Chondrocyte (in vitro differentiated cells): ENCODE measurements at places on chromosomes 1 and 21. TPM values are rescaled to one million over a fixed set of nuclear protein-coding genes. Genes with fewer than 3 reads are reported as not detected.
A peak's percentile ranks its signal among the peaks of the same experiment; 100 is the strongest.

The FAM131C gene
- total RNA-seq: 0.24 to 0.72 TPM (median 0.70 TPM) in 3 replicates

- no peak for DNase-seq
Measured at GRCh38 chr1:180778782-180779398, 133.8 kb upstream of the KIAA1614 start.

- DNase-seq: no peak
Measured at GRCh38 chr1:59673573-59674450, 140.9 kb upstream of the HOOK1 start.

GRCh38 chr1:155960081-155960745 is 18.1 kb downstream of the ARHGEF2 start:
- DNase-seq: no peak

- DNase-seq: no peak
Measured at GRCh38 chr21:28719723-28720122, 273.0 kb downstream of the LTN1 start.

The AMY1C gene
- total RNA-seq: not detected in 3 replicates

The ESPN gene
- total RNA-seq: 0.57 to 2.5 TPM (median 2.1 TPM) in 3 replicates

DNA sequence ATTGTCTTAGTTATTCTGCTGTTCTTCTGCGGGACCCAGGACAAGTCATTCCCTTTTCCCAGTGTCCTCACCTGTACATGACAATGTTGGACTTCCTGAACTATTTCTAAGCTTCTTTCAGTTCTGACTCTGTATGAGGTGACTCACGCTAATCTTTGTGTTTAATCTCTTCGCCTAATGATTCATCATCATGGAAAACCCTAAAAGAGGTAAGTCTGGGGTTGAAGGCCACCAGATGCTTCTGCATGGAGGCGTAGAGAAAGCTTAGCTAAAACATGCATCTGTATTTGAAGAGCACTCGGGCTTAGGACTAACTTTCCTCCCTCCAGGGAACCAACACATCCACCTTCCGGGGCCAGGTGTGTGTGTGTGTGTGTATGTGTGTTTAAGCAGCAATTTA is 7.4 kb downstream of the SPRR5 start:
- no peak for DNase-seq

The TXNIP gene
- 3.8 to 55.5 TPM (median 4.0 TPM) in 3 replicates for total RNA-seq

GRCh38 chr21:41369105-41369919 is 7.5 kb downstream of the MX2 start:
- peak; percentile 75 for DNase-seq

GRCh38 chr1:207754974-207755700 is 3.3 kb downstream of the CD46 start:
- DNase-seq: no peak

- no peak for DNase-seq
Measured at GRCh38 chr1:155466617-155466972, 96.0 kb downstream of the ASH1L start.

The EPHA8 gene
- total RNA-seq: 0.46 TPM in 1 of 3 replicates, not detected in the others

DNA sequence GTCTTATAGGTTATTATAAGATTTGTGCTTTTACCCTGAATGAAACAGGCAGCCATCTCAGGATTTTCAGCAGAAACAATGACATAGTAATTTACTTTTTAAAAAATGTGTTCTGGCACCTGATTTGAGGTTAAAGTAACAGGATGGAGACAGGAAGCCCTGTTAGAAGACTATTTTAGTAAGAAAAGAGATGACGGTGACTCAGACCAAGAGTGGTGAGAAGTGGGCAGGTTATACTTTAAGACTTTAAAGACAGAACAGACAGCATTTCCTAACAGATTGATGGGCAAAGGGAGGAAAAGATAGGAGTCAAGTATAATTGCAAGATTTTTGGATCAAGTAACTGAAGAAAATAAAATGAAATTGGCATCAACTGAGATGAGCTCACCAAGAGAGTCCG is 436.8 kb upstream of the NR5A2 start:
- DNase-seq: no peak

The FBLIM1 gene
- 191 to 492 TPM (median 490 TPM) in 3 replicates for total RNA-seq

The TUT4 gene
- 40.9 to 48.9 TPM (median 42.9 TPM) in 3 replicates for total RNA-seq

DNA sequence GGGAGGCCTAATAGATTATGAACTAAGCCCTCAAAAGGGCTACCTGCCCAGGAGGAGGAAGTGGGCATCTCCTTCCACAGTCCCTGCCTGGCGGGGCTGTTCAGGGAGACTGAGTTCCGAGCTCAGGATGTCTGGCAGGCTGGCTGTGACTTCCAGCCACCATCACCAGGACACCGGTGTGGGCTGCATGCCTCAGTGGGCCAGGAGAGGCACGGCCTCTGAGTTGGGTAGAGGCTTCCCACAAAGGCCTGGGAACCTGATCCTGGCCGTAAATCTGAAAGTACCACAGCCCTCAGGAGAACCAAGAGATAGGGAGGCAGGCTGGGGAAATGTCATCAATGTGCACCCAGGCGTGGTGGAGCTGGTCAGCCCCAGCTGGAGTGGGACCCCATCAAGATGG is 29.1 kb downstream of the NTPCR start:
- DNase-seq: no peak

DNA sequence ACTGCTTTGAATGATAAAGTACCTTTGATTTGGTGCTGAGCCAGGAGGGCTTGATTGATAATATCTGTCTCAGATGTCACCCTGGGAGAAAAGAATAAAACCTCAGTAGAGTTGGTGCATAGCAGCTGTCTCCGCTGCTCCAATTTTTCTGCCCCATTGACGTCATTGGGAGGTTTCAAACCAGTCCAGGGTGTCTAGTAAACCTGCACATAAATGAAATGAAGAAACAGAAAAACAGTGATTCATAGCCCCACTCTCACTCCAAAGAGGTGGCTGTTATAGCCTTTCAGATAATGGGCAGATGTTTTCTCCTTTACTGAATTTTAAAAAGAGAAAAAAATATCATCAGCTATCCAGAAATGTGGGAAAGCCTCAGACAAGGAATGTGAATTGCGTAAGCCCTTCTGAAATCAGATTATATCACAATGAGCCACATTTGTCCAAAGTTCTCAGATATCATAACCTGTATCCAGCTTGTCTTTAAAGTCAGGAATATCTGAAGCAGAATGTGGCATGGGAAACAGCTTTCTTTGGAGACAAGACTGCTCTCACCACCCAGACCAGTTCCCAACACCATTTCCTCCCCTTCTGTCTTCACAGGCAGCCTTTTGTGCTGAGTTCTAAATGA is 351.3 kb upstream of the SGIP1 start:
- no peak for DNase-seq

DNA sequence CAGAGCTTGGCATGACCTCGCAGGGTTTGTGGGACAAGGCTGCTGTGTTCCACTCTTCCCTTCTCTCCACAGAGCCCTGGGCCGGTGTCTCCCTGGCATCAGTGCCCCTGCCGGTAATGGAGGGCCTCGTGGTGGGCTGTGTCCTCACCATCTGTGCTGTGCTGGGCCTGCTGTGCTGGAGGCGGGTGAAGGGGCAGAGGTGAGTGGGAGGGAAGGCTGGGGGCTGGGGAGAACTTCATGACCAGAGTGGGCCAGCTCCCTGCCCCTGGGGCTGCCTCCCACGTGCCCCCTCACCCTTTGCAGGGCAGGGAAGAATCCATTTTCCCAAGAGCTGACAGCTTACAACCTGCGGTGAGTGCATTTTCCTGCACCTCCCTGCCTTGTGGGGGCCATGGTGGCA is 12.0 kb upstream of the LGR6 start:
- no peak for DNase-seq

- DNase-seq: no peak
Measured at GRCh38 chr1:241964550-241965282, 7.1 kb downstream of the BECN2 start.

GRCh38 chr1:239951511-239952140 is 140.1 kb upstream of the FMN2 start:
- DNase-seq: no peak

DNA sequence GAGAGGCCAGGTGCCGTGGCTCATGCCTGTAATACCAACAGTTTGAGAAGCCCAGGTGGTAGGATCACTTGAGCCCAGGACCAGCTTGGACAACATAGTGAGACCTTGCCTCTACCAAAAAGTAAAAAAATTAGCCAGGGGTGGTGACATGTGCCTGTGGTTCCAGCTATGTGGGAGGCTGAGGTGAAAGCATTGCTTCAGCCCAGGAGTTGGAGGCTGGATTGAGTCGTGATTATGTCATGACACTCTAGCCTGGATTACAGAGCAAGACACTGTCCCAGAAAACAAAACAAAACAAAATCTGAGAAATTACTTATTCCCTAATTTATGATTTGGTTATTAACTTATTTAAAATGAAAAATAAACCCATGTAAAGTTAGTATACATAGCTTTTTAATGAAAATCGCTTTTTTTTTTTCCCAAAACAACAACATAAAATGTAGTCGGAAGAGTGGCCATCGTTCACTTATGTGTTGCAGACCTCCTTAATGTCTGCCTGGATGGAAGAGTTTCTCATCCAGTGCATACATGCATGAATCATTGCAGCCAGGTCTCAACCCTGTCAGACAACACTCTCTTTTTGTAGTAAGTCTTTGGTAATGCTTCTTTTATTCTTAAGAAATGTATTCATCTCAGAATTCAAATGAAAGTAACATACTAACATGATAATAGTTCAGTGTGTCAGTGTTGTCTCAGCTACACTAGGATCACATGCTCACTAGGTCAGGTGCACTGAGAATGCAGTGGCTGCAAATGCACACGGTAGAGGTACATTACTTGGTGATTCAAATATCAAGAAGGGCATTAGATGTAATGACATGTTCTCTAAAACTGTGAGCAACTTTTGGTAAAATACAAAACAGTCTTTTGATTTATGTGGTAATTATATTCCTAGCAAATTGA is 28.0 kb downstream of the ITSN1 start:
- DNase-seq: no peak

- no peak for DNase-seq
Measured at GRCh38 chr1:41286486-41286885, 44.4 kb upstream of the SCMH1 start.

The GBP2 gene
- 0.42 to 0.56 TPM in 2 of 3 replicates, not detected in the other for total RNA-seq

DNA sequence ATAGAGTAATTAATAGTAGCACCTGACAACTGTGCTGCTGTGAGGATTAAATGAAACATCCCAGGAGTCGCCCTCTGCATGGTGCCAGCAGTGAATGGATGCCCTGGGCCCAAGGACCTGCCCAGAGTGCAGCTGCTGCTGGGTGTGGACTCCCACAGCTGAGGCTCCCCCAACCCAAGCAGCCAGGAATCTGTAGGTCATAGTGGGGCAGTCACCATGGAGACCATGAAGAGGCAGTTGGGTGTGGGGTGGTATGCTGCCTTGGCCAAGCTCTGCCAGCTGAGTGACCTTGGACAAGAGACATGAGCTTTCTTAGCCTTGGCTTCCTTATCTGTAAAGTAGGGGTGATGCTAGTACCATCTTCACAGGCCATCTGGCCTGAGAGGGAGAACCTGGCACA is 9.4 kb downstream of the OLIG2 start:
- no peak for DNase-seq

DNA sequence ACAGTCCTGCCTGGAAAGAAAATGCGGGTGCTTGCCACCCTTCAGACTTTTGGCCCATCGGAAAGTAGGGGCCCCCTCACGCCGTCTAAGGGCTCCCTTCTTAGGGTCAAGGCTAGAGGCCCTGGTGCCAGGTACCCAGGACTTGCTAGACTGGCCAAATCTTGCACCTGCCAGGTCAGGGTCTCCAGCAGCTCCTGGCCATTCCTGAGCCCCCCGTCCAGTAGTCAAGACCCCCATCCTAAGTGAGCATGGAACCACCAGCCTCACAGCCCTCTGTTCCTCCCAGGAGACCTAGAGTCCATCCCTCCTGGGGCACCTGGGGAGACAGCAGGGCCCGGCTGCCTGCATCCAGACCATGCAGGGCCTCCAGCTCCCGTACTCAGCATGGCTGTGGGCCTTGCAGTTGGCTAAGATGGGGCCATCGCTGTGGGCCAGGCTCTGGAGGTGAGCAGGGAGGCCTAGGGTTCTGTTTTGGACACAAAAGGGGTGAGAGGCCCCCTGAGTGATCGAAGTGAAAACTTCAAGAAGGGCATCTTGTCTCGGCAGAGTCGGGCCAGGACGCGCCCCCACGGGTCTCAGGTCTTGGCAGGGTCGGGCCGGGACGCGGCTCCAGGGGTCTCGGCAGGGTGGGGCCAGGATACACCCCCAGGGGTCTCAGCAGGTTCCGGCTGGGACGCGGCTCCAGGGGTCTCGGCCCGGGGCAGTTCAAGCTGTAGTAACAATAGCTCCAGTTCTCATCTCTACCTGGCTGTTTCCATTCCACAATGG is 5.9 kb downstream of the FNDC10 start:
- DNase-seq: no peak

DNA sequence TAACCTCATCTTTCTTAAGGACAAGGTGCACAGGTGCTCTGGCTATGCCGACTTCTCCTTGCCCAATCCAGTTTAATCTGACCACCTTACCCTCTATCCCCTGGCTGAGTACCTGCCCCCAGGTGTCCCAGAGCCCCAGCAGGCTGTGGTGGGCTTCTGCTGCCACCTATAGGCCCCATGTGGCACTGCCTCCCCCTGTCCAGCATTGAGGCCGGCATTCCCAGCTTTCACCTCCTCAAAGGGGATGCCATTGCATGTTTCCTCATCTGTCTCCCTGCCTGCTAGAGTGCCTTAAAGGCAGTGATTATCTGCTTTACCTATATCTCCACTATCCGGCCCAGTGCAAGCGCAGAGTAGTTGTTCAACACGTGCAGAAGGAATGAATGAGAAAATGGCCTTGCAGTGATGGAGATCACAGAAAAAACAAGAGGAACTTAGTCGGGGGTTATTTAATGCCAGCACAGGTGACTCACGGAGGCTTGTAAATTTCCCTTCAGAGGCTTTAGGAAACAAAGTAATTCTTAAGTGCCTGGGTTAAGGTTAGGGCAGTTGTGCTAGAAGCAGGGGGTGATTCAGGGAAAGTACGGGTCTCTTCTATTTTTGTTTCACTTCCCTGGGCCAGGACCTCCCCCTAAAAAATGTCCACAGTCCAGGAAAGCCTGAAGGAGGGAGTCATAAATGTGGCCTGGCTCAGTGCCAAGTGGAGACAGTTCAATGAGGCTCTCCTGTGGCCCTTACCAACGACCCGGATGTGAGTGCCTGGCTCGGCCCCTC is 131.8 kb upstream of the NGF start:
- DNase-seq: no peak
